ENCODE measurements at places on chromosomes 12 and 14.

- peak; percentile 45 for DNase-seq
Measured at GRCh38 chr12:50101663-50102062, 2.1 kb upstream of the GPD1 start.

- DNase-seq, result peak; percentile 82
Measured at GRCh38 chr12:1583421-1584078, 10.8 kb downstream of the FBXL14 start.

- DNase-seq, result no peak
Measured at GRCh38 chr12:116773276-116773731, 35.2 kb downstream of the RNFT2 start.

DNA sequence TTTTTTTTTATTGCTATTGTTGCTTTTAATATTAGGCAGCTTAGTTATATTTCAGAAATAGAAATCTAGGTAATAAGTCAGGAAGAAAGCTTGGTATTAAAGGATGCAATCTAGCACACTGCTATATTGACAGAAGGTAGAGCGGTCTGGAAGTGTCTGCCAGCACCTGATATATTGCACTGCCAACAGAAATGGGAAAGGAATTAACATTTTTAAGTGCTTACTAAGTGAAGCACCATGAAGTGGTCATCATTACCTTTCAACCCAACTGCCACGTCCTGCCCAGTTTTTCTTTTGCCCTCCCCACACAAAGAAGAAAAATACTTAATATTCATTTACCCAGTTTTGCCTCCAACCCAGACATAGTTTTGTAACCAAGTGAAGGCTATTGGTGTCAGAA is 163.5 kb downstream of the KITLG start:
- no peak for DNase-seq

DNA sequence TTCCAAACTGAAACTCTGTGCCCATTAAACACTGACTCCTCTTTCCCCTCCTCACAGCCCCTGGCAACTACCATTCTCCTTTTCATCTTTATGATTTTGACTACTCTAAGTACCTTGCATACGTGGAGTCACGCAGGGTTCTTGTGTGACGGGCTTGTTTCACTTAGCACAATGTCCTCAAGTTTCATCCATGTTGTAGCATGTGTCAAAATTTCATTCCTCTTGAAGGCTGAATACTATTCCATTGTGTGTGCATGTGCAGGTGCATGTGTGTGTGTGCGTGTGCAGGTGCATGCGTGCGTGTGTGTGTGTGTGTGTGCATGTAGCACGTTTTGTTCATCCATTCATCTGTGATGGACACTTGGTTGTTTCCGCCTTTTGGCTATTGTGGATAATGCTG is 106.1 kb downstream of the ZFP36L1 start:
- no peak for DNase-seq

DNA sequence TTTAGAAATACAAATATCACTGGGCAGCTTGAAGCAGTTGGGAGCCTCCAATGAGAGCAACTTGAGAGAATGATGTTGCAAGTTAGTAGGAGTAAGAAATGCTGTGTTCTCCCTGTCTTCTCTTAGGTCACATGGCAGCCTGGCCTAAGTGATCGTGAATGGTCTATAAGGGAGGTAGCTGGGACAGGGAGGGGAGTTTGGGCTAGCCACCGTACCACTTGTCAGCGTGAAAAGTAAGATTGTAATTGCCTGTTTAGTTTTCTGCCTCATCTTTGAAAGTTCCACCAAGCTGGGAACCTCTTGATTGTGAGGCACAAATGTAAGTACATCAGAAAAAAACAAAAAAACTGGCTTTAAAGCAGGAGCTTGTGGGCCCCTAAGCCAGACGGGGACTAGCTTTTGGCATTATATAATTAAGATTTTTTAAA is 36.4 kb downstream of the MDM2 start:
- DNase-seq, result no peak

DNA sequence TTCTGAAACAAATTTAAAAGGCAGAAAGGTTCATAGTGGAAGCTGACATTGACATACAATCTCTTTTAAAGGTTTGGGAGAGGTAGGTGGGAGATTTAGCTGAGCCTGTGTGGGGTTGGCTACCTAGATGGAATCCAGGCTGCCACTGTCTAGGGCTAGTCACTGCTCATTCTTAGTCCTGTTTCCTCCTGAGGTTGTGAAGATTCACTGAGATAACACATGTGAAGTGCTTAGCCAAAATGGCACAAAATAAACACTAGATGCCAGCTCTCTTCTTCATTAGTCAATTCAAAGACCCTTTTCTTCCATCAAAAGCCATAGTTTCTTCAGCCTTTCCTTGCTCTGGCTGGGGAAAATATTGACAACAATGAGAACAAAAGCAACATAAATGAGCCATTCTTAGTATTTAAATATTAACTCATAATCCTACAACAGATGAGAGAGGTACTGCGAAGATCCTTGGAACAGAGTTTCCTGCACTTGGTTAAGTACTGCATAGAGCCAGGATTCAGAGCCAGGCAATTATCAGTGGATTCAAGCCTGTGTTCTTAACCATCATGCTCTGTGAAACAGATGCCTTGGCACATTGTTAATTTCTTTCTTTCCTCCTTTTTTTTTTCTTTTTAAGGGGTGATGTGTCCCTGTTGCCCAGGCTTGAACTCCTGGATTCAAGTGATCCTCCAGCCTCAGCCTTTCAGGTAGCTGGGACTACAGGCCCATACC is 3.5 kb downstream of the MYF6 start:
- DNase-seq, result no peak

DNA sequence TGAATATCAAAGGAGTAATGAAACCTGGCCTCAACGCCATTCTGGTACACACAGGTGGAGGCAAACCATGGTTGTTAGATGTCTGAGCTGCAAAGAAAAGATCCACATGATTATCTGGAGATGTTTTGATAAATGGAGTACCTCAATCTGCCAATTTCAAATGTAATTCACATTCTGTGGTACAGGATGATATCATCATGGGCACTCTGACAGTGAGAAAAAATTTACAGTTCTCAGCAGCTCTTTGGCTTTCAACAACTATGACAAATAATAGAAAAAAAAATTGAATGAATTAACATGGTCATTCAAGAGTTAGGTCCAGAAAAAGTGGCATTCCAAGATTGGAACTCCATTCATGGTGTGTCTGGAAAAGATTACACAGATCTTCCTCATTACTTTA is 17.3 kb downstream of the TMED8 start:
- DNase-seq, result no peak

DNA sequence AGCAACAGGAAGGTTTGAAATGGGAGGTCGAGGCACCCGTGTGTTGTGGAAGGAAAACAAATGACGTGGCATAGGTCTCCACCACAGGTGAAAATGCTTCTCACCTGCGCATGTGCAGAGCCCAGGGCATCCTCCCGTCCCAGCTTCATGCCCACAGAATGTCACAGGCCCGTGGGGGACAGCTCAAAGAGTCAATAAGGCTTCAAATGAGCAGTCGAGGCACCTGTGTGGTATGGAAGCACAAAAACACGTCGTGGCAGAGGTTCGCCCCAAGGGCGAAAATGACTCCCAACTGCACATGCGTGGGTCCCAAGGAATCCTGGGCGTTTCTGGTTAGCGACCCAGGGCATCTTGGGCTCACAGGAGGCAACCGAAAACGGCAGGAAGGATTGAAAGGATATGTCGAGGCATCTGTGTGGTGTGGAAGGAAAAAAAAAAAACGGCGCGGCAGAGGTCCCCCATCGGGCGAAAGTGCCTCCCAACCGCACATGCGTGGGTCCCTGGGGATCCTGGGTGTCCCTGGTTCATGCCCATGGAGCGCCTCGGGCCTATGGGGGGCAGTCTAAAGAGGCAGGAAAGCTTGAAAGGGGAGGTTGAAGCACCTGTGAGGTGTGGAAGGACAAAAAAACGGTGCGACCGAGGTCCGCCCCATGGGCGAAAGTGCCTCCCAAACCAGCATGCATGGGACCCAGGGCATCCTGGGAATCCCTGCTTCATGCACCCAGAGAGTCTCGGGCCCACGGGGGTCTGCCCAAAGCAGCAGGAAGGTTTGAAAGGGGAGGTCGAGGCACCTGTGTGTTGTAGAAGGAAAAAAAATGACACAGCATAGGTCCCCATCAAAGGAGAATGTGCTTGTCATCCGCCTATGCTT is 578.5 kb downstream of the ALG10 start:
- DNase-seq, result no peak

DNA sequence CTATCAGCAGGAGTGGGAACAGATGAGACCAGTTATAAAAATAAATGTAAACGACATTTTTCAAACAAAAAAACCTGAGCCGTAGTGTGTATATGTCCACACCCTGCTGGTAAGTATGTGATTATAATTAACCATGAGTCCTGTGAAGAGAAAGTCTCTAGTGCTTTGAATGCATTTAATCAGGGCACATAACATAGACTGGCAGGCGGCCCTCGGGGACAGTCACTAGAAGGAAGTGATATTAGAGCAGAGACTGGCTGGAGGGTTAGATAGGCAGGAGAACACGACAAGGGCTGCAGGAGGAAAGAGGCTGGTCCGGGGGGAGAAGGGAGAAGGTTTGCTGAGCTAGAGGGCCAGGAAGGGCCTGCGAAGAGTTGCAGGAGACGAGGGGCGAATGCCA is 23.8 kb upstream of the ELK3 start:
- DNase-seq, result no peak

DNA sequence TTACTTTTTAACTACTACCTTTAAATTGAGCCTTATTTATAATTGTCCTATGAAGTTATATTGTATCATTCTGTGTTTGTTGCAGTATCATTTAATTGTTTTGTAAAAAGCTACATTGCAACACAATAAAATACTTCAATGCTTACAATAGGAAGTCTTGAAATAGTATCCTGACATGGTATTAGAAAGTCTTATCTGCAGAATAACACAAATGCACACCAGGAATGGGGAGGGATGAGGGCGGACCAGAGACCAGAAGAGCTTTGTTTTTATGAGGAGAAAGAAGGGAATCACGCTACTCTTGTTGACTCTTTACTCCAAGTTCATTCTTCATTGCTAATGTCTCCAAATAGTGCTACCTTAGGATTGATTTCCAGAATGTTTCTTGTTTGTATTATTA is 120.2 kb downstream of the MON2 start:
- DNase-seq, result no peak

DNA sequence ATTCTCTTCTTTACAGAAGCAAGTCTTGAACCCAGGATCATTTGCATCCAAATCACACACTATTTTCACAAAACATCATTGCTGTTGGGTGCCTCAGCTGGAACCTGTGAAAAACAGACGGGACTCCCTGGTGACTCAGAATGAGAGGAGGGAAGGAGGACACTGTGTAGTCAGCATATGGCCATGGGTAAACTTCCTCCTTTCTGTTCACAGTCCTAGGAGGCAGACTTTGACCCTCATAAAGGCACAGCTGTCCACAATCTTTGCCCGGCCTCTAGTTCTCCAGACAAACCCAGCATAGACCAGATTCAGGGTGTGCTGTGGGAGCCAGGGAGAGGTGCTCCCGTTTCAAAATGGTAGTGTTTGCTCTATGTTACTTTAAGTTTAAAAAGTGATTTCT is 62.0 kb downstream of the DYRK2 start:
- DNase-seq, result no peak

- DNase-seq, result peak; percentile 53
Measured at GRCh38 chr12:100267603-100268281, 765 bp downstream of the SCYL2 start.

DNA sequence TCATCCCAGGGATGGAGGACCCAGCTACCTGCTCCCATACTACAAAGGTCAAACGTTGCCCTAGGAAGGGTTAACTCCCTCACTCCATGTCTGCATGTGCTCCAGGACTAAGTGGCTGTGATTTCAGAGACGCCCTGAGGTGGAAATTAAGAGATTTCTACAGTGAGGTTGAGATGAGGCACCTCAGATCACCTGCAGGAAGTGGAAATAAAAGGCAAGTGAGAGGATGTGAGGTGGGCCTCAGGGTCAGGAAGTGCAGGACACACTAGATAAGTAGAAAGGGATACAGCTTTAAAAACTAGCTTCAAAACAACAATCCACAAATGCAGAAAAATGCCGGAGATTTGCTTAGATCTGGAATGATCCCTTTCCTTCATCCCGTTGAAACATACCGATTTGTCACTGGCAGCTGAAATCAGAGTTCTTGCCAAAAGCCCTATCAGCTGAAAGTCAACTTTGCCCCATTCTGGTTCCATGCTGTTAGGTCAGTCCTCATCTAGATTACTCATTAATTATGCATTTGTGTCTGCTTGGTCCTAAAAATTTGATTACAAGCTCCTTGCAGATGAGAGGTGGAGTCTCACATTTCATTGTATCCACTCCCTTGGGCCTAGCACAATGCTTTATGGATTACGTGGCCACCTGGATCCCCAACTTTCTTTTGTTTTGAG is 6.6 kb downstream of the PLBD1 start:
- no peak for DNase-seq

GRCh38 chr12:76621582-76622024 is 62.0 kb upstream of the OSBPL8 start:
- DNase-seq, result peak; percentile 78

- no peak for DNase-seq
Measured at GRCh38 chr12:6198556-6198955, 1.6 kb upstream of the CD9 start.

DNA sequence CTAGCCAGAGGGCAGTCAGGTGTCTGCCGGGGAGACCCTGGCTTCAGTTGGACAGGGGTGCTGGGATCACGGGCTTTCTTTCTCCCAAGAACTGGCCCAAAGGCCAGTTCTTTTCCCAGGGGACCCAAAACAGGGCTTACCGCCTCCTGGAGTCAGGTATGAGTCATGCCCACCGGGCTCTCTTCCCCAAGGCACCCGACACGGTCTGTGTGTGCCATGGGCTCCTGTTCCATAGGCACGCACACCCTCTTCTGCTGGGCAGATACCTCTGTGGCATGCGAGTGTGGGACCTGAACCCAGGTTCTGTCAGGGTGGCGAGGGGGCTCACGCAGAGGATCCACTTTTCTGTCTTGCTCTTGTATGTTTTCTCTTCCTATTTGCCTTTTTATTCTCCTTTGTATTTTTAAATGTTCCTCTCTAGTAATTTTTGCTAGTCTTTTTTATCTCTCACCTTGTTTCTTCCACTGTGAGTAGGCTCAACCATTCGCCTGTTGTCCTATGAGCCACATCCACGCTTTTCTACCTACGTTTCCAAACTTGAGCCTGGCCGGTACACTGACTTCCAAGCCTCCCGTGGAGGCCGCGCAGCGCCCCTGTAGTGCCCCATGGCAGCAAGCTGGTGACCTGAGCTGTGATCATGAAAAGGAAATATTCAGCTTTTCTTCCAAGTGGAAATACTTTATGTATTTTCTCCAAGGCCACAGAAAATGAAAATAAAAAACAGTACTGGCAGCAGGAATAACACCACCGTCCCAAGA is 362.2 kb downstream of the CACNA1C start:
- no peak for DNase-seq

- no peak for DNase-seq
Measured at GRCh38 chr12:108616941-108617858, 16.5 kb downstream of the SELPLG start.

DNA sequence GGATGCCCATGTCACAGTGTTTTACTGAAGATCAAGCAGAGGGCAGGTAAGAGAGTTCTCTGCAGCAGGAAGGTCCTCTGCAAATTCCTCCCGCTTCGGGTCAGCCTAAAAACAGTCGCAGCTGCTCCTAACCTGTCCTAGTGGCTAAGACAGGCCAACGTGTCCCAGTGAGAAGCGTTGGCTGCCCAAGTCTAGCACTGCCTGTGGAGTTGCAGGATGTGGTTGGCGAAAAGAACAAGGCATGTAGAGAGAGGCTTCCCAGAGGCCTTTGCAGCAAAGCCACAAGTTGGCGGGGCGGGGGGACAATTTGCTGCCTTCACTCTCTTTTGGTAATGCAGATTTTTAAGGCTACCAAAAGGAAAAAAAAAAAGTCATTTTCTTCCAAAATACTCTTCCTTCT is 340.1 kb downstream of the BCL11B start:
- no peak for DNase-seq

- DNase-seq, result no peak
Measured at GRCh38 chr14:66017927-66018326, 468.2 kb upstream of the CCDC196 start.

GRCh38 chr12:30930238-30930637 is 3.7 kb downstream of the TSPAN11 start:
- DNase-seq, result no peak
